ENCODE measurements at places on chromosomes 4 and X. TPM values are rescaled to one million over a fixed set of nuclear protein-coding genes. Genes with fewer than 3 reads are reported as not detected.

- DNase-seq: no peak
These were observed 60.3 kb upstream of the DIPK2B start for GRCh38 chrX:45261005-45261404.

- DNase-seq: no peak
These were observed 3.8 kb upstream of the TBC1D14 start for GRCh38 chr4:6905516-6906445.

GPR101 gene
- 0.96 TPM for total RNA-seq

TAF7L gene
- not detected for total RNA-seq

FRG2 gene
- total RNA-seq: not detected

TGIF2LX gene
- total RNA-seq: 0.72 TPM

- no peak for DNase-seq
These were observed 43.4 kb downstream of the NKX6-1 start for GRCh38 chr4:84455697-84456096.

DNA sequence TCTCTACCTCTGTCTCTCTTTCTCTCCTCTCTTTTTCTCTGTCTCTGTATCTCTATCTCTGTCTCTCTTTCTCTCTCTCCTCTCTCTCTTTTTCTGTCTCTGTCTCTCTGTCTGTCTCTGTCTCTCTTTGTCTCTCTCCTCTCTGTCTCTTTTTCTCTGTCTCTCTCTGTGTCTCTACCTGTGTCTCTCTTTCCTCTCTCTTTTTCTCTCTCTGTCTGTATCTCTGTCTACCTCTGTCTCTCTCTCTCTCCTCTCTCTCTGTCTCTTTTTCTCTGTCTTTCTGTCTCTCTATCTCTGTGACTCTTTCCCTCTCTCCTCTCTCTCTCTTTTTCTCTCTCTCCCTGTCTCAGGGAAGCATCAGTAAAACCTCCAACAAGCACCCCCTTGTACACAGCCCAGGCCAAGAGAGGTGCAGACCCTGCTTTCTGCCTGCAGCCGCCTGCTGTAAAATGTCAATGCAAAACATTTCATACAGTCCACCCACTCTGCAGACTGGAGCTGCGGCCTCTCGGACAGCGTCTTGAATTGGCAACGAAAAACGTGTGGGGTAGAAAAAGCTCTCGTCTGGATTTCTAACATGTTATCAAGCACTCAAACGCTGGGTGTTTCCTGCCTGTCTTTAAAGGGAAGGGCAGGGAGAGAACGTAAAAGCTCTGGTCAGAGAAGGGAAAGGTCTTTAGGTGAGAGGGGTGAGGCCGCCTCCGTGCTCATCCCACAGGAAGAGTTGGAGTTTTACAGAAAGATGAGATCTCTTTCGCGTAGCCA is 3.7 kb upstream of the SHOX start:
- no peak for DNase-seq

- no peak for DNase-seq
These were observed 15.4 kb upstream of the SCD5 start for GRCh38 chr4:82814034-82814433.

GRCh38 chr4:115629270-115629669 is 515.9 kb upstream of the NDST4 start:
- no peak for DNase-seq

GRCh38 chr4:1746265-1746691 is 25.0 kb downstream of the TACC3 start:
- peak; percentile 47 for DNase-seq

GPR34 gene
- total RNA-seq: 44.5 TPM

Data from umbilical cord (tissue), 2 donors.